ENCODE measurements at places on chromosomes 4 and X.

- no peak for DNase-seq
Observed at GRCh38 chr4:80178964-80179363, 18.3 kb upstream of the PRDM8 start.

DNA sequence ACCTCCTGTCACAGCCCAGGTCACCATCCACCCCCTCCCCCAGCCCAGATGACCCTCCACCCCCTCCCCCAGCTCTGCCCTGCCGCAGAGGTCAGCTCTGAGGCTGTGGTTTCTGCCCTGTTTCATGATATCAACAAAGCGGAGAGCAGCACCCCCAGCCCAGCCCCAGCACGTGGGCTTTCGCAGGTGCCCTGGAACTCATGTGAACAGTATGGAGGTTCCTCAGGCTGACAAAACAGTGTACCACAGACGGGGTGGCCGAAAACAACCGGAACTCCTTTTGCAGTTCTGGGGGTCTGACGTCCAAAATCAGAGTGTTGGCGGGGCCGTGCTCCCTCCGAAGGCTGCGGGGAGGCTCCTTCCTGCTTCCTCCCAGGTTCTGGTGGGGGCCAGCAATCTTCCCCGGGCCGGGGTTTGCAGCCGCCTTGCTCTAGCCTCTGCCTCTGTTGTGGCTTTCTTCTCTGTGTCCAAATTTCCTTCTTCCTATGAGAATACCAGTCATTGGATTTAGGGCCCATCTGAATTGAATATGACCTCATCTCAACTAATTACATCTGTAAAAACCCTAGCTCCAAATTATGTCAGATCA, 7.9 kb upstream of the PSAPL1 start:
- DNase-seq: no peak

- no peak for DNase-seq
Observed at GRCh38 chr4:164377277-164377676, 376.7 kb upstream of the SMIM31 start.

GRCh38 chr4:13584481-13584880, 40.2 kb upstream of the NKX3-2 start:
- DNase-seq: no peak

DNA sequence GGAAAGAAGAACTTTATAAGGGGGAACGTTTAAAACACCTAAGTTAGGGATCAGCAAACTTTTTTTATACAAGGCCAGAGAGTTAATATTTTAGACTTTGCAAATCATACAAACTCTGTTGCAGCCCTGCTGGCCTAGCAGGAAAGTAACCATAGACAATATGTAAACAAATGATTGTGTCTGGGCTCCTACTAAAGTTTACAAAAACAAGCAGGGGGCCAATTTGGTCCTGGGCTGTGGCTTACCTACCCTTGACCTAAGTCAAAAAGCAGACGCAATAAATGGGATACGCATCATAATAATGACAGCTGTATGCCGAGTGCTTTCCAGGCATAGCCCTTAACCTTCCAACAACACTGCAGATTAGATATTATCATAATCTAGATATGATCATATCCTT, 4.9 kb downstream of the TASL start:
- DNase-seq: no peak

DNA sequence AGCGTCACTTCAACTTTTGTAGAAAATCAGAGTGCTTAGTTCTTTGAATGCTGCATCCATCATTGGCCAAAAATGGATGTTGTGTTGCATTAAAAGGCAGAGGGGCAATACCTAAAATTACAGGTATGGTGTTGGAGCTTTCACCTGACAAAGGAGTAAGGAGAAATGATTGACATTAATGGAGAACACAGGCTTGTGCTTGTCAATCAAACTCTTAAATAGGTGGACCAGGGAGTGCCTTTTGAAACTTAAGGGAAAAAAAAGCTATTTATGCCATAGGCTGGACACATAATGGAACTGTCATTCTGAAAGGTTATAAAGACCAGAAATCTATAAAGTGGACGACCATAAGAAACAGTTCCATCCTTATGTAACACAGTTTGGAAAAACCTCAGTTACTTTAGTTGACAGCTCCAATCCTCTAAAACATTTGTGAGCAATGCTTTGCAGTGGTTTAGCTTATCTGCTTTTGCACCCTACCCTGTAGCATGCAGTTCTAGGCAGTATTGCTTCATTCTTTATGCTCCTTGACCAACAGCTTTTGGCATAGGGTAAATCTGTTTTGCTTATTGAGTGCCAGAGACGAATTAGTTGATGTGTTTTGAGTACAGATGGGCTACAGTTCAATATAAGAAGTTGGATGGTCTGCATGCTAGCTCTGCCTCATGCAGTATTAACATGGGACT, 2.4 kb downstream of the HADH start:
- DNase-seq: no peak

DNA sequence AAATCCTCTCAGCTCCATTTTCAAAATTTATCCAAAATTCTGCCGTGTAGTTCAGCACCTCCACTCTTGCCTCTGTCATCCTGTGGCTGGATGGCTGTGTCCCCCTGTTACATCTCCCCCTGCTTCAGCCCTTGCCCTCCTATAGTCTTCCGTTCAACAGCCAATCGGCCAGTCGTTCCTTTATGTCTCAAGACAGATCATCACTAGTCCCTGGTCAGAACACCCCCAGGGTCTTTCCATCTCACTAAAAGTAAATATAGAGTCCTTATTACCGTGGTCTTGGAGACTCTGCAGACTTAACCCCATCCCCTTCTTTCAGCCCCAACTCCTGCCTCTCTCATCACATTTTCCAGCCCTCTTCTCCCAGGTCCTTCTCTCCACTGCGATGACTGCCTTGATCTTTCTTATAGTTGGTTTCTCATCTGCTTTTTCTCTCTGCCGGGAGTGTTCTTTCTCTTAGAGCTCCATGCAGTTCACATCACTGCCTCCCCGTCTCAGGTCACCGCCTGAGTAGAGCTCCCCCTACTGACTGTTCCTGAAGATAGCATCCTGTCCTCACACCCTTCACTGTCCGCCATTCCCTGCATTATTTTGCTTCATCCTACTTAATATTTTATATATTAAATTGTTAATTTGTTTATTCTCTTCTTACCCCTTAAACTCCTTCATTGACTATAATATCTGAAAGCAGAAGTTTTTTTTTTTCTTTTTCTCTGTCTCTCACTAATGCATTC, 736.9 kb upstream of the MAGEB2 start:
- DNase-seq: no peak

DNA sequence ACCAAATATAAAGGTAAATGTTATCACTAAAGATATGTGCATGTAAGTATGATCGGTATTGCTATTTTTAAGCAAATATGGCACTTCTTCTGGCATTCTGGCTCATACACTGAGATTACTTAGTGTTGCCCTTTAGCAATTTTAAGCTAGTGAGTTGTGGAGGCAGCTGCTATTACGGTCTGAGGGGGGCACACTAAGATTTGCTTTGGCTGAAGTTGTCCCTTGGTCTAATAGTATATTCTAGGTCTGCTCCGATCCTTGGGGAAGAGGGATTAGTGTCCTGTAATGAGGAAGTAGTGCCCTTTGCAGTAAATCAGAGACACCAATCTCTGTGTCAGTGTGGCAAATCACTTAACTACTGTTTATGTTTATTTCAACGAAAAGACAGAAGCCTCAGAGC, 196.5 kb upstream of the FTHL17 start:
- no peak for DNase-seq

- DNase-seq: no peak
Observed at GRCh38 chr4:14087459-14087858, 459.9 kb upstream of the BOD1L1 start.

DNA sequence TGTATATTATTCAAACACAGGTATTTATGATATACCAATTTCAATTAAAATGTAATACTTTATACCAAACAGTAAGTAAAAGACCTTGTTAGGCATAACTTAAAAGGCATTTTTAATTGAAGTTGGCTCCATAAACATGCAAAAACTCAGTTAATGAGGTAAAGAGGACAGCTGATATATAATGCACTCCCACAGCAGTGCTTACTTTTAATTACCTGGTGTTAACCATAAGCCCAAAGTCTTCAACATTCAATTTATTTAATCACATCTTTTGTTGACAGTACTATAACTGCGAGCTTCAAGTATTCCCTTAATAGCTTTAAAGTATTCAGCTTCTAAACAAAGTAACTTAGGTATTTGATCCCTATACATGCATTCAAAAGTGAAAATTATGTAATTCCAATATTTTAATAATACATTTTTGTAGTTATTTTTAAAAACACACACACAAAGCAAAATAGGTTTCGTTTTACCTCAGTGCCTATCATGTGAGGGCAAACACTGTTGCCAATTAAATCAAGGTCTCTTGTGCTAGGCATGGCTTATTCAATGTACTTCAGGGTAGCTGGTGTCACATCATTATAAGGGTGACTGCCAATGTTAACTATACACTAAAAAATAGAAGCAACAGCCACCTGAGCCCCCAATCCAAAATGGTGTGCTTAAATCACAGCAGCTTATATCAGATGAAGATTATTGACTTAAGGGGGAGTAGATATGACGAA, 197.1 kb downstream of the LRBA start:
- DNase-seq: no peak

GRCh38 chr4:83724485-83725335, 188.8 kb downstream of the GPAT3 start:
- DNase-seq: no peak

DNA sequence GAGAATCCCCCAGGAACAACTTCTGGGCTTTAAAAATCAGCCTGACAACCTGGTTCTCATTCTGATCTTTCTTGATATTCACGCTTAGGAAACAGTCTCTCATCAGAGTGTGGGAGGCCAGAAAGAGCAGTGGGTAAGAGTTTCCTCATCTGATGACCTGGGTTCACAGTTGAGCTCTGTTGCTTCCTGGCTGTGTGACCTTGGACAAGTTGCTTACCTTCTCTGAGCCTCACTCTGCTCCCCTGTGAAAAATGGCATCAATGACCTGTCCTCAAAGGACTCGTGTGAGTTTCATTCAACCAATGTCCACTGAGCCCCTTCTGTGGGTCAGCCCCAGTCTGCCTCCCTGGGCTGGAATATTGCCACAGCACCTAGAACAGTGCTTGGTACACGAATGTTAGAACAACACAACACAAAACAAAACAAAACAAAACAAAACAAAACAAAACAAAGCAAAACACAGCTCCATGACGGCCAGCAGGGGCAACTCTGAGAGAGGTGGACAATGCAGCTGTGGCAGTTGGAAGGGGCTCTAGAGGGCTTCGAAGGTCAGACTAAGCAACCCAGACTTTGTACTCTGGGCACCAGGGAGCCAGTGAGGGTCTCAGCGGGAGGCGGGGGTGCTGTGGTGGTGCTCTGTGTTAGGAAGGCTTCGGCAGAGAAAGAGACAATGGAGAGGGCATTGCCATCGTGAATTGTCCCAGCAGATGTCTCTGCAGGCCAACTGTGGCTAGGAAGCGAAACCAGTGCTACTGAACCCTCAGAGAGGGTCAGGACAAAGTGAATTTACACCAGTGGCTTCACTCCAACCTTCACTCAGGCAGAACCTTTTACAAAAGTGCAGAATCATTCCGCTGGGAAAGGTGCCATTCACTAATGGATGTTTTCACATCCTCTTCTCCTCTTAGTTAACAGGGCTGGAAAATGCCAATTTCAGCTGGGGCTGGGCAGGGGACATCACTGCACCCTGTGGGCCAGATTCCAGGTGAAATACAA, 14.3 kb upstream of the C4orf50 start:
- DNase-seq: no peak

DNA sequence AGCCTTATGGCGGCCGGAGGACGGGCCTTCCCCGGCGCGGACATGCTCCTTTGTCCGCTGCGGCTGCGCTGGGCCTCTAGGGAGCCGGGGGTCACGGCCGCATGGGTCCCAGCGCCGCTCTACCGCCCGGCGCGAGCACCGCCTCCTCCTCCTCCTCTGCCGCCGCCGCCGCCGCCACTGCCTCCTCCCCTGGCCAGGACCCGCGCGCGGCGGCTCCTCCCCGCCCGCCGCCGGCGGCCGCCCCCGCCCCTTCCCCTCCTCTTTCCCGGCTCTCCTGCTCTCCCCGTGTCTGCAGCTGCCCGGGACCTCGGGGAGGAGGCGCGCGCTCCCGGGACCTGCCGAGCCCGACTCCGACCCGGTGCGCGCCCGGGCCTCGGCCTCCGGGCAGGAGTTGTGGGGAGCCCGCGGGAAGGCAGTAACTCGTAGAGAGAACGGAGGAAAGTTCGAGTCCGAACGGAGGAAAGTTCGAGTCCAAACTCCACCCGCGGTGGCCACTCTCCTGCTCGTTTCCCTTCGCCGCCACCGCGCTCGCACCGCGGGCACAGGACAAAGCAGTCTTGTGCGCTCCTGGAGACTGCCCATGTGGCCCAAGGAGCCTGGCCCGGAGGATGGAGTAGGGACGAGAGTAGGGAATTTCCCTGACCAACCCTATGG, at the start of gene ADGRA3:
Gene ADGRA3 (minus strand): TSS at position 179 of the 654 bp plus-strand sequence. CDS start 282 bp downstream, outside the sequence.
- peak; percentile 51 for DNase-seq

- no peak for DNase-seq
Observed at GRCh38 chrX:20046864-20047263, 56.0 kb upstream of the BCLAF3 start.

DNA sequence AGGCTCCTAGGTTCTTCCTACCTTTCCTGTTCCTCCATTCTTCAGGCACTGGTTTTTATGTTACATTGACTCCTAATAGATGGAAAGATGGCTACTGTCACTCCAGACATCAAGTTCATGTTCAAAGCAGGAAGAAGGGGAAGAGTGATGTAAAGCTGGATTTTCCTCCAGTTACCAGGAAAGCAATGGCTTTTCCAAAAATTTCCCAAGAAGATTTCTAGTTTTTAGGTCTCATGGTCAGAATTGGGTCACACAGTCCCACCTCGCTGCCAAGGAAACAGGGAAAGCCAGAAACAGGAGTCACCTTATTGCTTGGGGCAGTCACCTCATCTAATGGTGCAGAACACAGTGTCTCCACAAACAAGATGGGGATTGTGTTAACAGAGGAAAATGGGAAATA, 21.5 kb downstream of the RXFP1 start:
- no peak for DNase-seq

DNA sequence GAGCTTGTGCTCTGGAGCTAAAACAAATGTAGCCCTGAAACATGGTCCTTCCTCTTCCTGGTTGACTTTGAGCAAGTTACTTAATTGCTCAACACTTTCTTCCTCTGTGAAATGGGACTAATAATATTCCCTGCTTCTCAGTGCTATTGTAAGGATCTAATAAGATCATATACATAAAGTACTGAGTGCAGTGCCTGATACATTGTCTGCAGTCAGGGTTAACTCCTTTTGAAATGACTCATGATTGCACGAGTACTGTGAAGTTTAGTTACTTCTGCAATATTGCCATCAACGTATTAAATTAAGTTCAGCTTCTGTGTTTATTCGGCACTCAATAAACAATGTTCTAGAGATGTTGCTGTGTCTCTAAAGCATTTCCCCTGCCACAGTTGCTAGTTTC, 91.8 kb upstream of the HPRT1 start:
- no peak for DNase-seq

DNA sequence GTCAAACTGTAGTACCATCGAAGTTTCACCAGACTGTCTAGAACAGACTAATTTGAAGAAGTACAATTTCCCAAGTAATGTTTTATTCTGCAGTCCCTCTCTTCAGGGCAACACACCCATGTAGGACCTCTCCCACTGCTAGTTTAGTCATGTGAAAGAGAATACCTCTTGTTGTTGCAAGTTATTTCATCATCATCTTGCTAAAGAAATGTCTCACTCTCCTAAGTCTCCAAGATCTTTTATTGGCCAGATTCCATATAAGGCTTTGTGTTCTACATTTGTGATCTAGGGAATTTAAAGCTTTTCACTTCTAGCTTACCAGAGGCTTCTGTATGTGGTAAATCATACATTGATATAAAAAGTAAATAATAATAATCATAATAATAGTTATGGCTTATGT, 745.3 kb upstream of the MAGEB2 start:
- no peak for DNase-seq
